Cardiac muscle cell (in vitro differentiated cells and primary cell): ENCODE measurements at places on chromosomes 11 and 22. TPM values are rescaled to one million over a fixed set of nuclear protein-coding genes. Genes with fewer than 3 reads are reported as not detected.

- H3K36me3 ChIP-seq, result no peaks in the 10 kb centered on the region
- no peaks in the 10 kb centered on the region for H3K27me3 ChIP-seq
- DNase-seq, result peak; percentile 81
- H3K4me3 ChIP-seq, result no peak overlapping the region
Observed at GRCh38 chr11:65555693-65556231, 2.4 kb downstream of the LTBP3 start.

- H3K27me3 ChIP-seq, result no peaks in the 10 kb centered on the region
- no peaks in the 10 kb centered on the region for H3K36me3 ChIP-seq
- peak; percentile 42 for DNase-seq
- H3K4me1 ChIP-seq, result no peaks in the 10 kb centered on the region
- no peak overlapping the region for H3K27ac ChIP-seq
Observed at GRCh38 chr11:59247531-59248227, 35.0 kb upstream of the MPEG1 start.

GRCh38 chr11:78158987-78159652 is 19.7 kb upstream of the ALG8 start:
- no peaks in the 10 kb centered on the region for H3K27me3 ChIP-seq
- no peak overlapping the region for H3K27ac ChIP-seq
- H3K36me3 ChIP-seq, result no peaks in the 10 kb centered on the region
- DNase-seq, result no peak

DNA sequence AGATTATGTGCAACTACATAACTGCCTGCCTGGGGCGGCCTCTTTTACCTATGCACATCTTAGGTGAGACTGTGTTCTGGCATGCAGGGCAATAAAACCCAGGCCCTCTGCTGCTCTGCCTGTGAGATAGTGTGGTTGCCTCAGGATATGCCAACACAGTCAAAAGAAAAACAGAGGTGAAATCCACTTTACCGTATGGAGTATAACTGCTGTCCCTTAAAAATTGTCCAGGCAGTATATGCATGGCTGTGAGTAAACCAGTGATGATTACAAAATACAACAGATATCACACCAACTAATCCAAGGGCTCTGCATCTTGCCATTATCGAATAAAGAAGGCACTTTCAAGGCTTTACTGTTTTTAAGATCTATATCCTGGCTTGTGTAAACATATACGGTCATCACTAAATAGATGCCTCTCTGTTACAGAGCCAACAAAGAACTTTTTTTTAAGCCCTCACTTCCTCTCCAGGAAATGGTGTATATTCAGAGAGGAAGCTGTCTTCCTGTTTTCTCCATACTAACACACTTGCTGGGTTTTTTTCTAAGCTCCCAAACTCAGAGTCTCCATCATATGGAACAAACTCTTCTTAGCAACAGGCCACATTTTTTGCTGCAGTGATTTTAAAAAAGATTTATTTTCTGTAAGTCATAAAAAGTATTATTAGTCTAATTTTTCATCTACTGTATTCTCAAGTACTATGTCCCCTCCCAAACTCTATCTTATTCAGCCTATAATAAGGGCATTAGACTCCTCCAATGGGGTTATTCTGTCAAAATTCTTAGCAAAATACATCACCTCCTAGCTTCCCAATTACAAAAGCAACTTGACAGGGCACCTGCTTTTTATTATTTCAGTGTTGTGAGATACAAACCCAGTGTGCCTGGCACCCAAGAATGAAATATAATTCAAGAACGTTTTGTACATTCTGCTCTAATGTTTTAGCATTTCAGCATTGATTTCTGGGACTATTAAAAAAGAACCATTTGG is 135.2 kb downstream of the MAML2 start:
- H3K4me3 ChIP-seq, result no peak overlapping the region
- peak; percentile 40 for DNase-seq
- no peak overlapping the region for H3K27ac ChIP-seq
- H3K4me1 ChIP-seq, result peaks cover 12% of the 10 kb centered on the region

NEFH gene
- 0.88 and 1.8 TPM in 2 replicates for total RNA-seq
